NCI-H226 (cell line): ENCODE measurements at places on chromosomes 12 and 14.

- peak; percentile 67 for DNase-seq
Measured at GRCh38 chr12:104805186-104805585, 152.9 kb downstream of the SLC41A2 start.

DNA sequence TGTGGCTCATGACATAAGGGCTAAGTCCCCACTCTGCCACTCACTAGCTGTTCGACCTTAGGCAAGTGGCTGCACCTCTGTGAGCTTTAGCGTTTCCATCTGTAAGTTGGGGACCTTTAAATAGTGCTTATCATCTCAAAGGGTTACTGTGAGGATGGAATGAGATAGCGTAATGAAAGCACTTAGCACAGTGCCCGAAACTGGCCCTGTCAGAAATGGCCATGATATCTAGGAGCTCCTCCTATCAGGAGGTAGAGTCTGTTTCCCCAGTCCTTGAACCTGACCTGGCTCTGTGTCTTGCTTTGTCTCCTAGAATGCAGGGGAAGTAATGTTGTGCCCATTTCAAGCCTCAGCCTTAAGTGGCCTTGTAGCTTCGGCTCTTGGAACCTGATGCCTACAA is 211.0 kb downstream of the RBM19 start:
- no peak for DNase-seq

DNA sequence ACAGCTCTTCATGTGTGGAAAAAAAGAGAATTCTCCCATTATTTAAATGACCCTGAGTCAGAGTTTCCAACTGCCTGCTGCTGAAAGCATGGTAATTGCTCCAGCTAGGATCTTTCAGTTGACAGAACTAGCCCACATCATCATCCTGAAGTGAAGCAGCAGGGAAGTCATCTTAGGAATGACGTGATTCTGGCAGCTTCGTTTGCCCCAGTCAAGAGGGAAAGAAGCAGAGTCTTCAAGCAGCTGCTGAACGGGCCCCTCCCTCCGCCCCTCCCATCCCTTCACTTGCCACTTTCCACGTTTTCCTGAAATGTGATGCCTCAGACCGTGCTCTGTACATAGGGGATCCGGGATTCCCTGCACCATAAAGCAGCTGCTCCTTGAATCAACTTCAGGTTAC is 455.0 kb upstream of the TMEM132C start:
- no peak for DNase-seq

GRCh38 chr14:80202888-80203562 is 8.3 kb downstream of the DIO2 start:
- DNase-seq, result no peak

- DNase-seq, result no peak
Measured at GRCh38 chr12:135138-135537, 68.6 kb downstream of the IQSEC3 start.

DNA sequence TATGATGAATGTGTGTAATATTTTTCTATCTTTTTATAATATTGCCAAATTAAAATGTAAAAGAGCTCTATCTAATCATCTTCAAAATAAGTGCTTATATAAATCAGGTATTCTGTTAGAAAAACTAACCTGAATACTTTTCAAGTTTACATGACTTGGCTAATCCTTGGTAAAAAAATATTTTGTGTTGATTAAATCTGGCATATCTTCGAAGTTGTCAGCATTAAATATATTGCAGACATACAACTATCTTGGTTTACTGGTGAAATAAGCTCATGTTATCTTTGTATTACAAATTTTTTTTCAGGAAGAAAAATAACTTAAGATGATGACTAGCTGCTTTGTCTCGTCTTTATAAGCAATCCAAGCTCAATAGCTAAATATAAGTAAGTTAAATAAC is 39.6 kb downstream of the MGAT4C start:
- peak; percentile 32 for DNase-seq

- no peak for DNase-seq
Measured at GRCh38 chr14:36976571-36977023, 195.8 kb downstream of the SLC25A21 start.

GRCh38 chr12:70258605-70259403 is 15.6 kb downstream of the CNOT2 start:
- DNase-seq, result peak; percentile 13

DNA sequence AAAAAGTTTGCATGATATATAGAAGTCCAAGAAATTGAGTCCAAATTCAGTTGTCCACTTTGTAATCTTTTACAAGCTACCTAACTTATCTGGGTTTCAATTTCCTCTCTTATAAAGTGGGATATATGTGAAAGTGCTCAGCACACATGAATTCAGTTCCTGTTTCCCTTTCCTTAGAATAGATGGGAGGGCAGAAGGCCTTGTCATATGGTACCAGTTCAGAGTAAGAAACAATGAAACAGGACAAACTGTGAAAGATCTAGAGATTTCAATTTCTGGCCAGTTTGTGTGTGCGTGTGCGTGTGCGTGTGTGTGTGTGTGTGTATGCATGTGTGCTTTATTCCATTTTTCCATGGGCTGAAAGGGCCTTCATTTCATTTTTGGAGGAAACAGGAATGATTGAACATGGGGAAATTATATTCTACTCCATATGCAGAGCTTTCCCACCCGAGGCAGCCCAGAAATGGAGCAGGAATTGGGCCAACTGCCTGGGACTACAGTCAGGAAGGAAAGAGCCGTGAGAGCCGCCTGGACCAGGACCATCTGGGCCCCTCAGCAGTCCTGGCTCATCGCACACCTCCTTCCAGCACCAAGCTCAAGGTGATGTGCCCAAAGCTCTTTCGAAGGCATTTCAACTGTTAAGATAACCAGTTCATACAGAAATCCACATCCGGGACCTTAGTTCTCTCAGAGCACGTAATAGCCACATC is 183.2 kb downstream of the EPS8 start:
- DNase-seq, result no peak

DNA sequence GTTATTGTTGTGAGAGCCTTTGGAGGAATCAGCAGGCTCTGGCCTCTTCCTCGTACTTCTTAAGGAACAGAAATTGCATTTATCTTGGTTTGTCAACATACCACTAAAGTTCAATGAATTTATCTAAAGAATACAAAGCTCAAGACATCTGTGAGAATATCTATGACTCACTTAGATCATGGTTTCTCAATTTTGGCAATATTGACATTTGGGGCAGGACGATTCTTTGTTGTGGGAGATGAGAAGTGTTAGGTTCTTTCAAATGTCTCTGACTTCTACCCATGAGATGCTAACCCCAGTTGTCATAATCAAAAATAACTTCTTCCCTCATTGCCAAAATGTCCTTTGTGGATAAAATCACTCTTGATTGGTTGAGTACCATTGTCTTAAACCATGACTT is 1190.3 kb downstream of the GALC start:
- DNase-seq, result no peak

DNA sequence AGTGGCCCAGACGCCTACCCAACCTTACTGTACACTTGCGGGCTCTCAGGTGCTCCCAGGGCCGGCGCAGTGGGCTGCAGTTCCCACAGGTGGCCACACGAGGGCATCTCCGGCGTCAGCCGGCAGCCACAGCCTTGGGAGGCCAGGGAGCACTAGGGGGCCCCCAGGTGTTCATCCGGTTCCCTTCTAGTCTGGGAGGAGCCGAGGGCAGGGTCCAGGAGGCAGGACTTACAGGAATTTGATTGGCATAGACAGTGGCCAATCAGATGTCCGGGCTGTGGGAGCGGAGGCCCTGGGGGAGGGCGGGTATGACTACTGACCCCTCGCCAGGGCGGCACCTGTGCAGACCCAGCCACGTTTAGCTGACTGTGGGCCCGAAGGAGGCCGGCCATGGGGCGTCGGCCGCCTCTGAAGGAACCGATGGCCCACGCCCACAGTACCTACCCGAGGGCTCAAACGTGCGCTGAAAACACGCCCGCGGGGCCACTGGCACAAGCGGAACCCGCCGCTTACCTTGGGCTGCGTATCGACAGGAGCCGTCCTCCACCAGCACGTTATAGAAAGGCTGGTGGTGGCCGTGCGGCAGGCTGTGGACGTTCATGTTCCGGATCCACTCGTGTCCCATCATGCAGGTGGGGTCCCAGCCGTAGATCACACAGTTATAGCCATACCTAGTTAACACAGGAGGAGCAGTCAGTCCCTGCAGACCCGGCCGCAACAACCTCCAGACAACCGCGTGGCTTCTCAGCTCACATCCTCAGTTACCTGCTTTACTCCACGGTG is 34.8 kb downstream of the FBXO21 start:
- DNase-seq, result peak; percentile 60

DNA sequence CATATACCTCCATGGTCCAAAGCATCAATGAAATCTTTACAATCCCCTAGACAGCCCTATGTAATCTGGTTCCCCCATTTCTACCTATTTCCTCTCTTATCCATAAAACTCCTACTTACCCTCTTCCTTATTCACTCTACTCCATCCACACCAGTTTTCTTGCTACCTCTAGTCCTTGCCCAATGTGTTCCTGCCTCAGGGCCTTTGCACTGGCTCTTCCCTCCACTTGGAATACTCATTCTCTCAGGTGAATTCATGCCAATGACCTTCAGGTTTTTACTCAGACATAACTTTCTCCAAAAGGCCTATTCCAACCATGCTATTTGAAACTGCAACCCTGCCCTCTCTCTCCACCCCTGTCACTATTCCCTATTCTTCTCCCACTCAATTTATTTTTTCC is 138.7 kb upstream of the KRR1 start:
- no peak for DNase-seq
